Ovary (tissue), 10 donors: ENCODE measurements at places on chromosomes 13 and 19. TPM values are rescaled to one million over a fixed set of nuclear protein-coding genes. Genes with fewer than 3 reads are reported as not detected.

GRCh38 chr19:6381030-6381750 is 5.5 kb upstream of the PSPN start:
- no peaks in the 10 kb centered on the region for H3K36me3 ChIP-seq
- H3K27ac ChIP-seq: no peak overlapping the region
- no peaks in the 10 kb centered on the region for H3K4me1 ChIP-seq
- no peaks in the 10 kb centered on the region for H3K27me3 ChIP-seq
- no peak overlapping the region for H3K4me3 ChIP-seq

- no peak for DNase-seq
- H3K27ac ChIP-seq: no peak overlapping the region
- H3K4me1 ChIP-seq: no peaks in the 10 kb centered on the region
Observed at GRCh38 chr13:21796066-21796465, 125.2 kb downstream of the FGF9 start.

LAIR1 gene
- total RNA-seq: 7.0 TPM

OSCAR gene
- total RNA-seq: 1.4 TPM

KL gene
- 1.1 TPM for total RNA-seq

ANGPTL4 gene
- 28.1 TPM for total RNA-seq

GRCh38 chr13:25462301-25463125 is 90.7 kb downstream of the ATP8A2 start:
- no peaks in the 10 kb centered on the region for H3K36me3 ChIP-seq
- no peaks in the 10 kb centered on the region for H3K4me1 ChIP-seq
- no peak overlapping the region for H3K4me3 ChIP-seq
- no peaks in the 10 kb centered on the region for H3K27me3 ChIP-seq
- no peak for DNase-seq
